Stimulated activated CD8-positive, alpha-beta memory T cell treated with anti-CD3 and anti-CD28 coated beads, Interleukin-7, amount 100 ng/mL, for 4 hours (primary cell): ENCODE measurements at places on chromosomes 11 and 22.
A peak's percentile ranks its signal among the peaks of the same experiment; 100 is the strongest.

- no peak for DNase-seq
Measured at GRCh38 chr11:119417726-119418540, 5.0 kb downstream of the THY1 start.

GRCh38 chr11:75654314-75654713 is 14.5 kb downstream of the MAP6 start:
- no peak for DNase-seq

DNA sequence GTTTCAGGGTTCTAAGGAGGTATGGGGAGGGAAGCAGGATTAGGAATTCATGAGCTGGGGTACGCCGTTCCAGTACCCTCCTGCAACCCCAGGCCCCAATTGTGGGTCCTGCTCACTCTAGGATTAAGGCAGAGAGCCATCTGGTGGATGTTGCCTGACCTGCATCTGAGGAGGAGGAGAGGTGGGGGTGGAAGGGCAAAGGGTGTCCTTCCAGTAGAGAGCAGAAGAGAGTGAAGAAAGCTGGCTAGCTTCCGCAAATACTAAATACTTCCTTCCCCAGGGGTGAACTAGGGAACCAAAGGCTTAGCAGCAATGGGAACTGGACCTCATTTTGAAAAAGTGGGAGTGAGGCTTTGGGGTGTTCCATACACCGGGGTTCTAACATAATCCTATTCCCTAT is 10.6 kb downstream of the LRRC51 start:
- peak; percentile 43 for DNase-seq

DNA sequence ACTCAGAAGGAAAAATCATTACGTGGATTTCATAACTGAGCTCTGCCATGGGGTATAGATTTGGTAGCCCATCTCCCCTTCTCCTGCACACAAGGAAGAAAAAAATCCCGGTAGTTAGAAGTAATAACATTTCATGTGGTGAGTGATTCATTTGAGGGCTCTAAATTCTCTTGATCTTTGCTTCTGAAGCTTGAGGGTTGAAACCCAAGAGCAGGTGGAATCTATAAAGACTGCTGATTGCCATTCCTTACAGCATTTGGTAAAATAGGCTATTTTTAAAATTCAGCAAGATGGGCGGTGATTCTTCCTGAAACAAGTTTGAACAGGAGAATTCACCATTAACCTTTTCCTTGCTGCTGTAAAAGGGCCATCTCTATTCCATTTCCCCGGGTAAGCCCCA is 266.1 kb downstream of the CADM1 start:
- no peak for DNase-seq

- DNase-seq = no peak
Measured at GRCh38 chr22:38981005-38981991, 849 bp upstream of the APOBEC3B start.

- no peak for DNase-seq
Measured at GRCh38 chr11:40987776-40988435, 471.5 kb downstream of the LRRC4C start.

- DNase-seq = no peak
Measured at GRCh38 chr11:3015796-3016195, 23.7 kb upstream of the NAP1L4 start.

DNA sequence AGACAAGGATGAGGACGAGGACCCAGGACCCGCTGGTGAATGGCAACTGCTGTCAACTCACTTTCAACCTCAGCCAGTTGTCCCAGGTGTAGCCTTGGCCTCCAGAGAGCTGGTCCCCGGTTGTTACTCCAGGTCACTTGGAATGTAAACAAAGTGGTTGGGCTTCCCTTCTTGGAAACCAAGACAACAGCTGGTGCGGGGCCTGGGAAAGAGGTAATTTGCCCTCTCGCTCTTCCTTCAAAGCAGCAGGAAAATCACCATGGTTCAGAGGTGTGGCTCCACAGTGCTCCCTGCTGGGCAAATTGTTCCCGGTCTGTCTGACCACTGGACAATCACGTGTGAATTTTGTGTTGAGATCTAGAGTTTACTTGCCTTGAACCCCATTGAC is 15.0 kb downstream of the SLC1A2 start:
- DNase-seq = no peak

GRCh38 chr11:14727215-14727614 is 83.6 kb downstream of the PDE3B start:
- no peak for DNase-seq
